Naive thymus-derived CD8-positive, alpha-beta T cell (primary cell): ENCODE measurements at places on chromosomes 6 and 20. TPM values are rescaled to one million over a fixed set of nuclear protein-coding genes. Genes with fewer than 3 reads are reported as not detected.

ENPP1 gene
- not detected for polyA plus RNA-seq

CYB5R4 gene
- polyA plus RNA-seq: 23.4 TPM

CALHM4 gene
- polyA plus RNA-seq: not detected

CDH4 gene
- 0.07 TPM for polyA plus RNA-seq

MUCL3 gene
- not detected for polyA plus RNA-seq

ADGB gene
- polyA plus RNA-seq: not detected

ID4 gene
- polyA plus RNA-seq: not detected

GRCh38 chr20:62267543-62267942 lies 29.2 kb downstream of the OSBPL2 start:
- DNase-seq: no peak
- peaks cover 56% of the 10 kb centered on the region for H3K36me3 ChIP-seq
- no peaks in the 10 kb centered on the region for H3K4me1 ChIP-seq
- no peaks in the 10 kb centered on the region for H3K27me3 ChIP-seq
- no peak overlapping the region for H3K27ac ChIP-seq
- no peak overlapping the region for H3K4me3 ChIP-seq

- H3K27me3 ChIP-seq: no peaks in the 10 kb centered on the region
- peak overlapping the region; percentile 80 for H3K4me3 ChIP-seq
- H3K36me3 ChIP-seq: peaks cover 2% of the 10 kb centered on the region
Observed at GRCh38 chr20:63955281-63955826, 862 bp downstream of the UCKL1 start.

DNA sequence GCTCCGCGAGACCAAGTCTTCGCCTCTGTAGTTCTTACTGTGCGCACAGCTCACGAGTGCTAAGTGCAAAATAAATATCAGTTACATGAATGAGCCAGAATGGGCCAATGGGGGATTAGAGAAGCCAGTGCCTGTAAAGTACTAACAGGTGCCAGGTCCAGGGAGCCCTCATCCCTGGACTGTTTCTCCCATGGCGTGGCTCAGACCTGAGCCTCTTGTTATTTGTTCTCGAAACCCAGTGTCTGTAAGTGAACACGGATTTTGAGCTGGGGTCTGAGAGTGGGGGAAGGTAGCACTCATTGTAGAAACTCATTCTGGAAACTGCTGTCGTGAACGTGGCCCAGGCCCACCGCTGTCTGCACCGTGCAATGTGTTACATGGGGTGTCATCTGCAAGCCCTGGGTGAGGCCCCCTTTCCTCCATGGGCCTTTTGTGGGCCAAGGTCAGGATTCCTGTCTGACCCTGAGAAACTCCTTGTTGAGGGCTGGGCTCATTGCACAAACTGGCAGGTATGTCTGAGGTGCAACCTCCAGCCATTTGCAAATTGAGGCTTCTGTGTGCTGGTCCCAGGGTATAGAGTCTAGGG lies 154.7 kb downstream of the SYCP2 start:
- DNase-seq: no peak
- H3K4me3 ChIP-seq: no peak overlapping the region
- peaks cover 4% of the 10 kb centered on the region for H3K27me3 ChIP-seq
- no peaks in the 10 kb centered on the region for H3K36me3 ChIP-seq

- H3K27ac ChIP-seq: no peak overlapping the region
- H3K36me3 ChIP-seq: no peaks in the 10 kb centered on the region
- DNase-seq: no peak
- H3K4me1 ChIP-seq: peaks cover 2% of the 10 kb centered on the region
- no peaks in the 10 kb centered on the region for H3K27me3 ChIP-seq
- no peak overlapping the region for H3K4me3 ChIP-seq
Observed at GRCh38 chr6:157596886-157597285, 215.9 kb downstream of the ZDHHC14 start.

- DNase-seq: no peak
- H3K27me3 ChIP-seq: peaks cover 3% of the 10 kb centered on the region
- no peak overlapping the region for H3K27ac ChIP-seq
- H3K36me3 ChIP-seq: no peaks in the 10 kb centered on the region
Observed at GRCh38 chr6:150761771-150762170, 103.7 kb upstream of the MTHFD1L start.

DNA sequence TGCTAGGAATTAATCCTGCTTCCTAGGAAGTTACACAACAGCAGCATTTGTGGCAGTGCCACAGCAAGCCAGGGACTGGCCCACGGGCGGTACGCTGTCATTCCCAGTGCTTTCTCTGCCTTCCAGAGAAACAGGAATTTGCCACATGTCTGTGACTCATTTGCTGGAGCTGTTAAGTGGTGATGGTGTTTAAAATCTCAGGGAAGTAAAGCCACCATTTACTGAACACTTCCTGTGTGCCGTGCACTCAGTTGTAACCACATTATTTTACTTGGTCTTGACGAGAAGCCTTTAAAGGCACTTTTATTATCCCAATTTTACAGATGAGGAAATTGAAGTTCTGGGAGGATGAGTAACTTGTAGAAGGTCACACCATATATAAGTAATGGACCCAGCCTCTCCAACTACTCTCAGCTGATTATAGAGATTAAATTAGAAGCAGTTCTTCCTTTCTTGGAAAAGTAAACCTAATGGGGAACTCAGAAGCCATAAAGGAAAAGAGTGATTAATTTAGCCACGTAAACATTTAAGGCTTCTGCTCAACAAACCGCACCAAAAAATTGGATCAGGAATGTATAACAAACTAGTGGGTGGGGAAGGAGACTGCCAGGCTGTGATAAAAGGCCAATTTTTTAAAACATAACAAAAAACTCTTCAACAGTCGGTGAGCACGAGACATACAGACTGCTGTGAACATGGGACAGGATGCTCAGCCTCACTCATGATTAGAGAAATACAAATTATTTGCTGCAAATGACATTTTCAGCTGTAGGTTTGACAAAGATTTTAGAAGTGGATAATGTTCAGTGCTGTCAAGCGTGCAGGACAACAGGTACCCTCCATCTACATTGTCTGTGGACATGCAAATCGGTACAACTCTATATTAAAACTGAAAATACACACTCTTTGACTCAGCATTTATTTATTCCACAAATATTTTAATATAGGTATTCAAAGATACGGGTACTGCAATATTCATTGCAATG lies 311.2 kb downstream of the NRN1 start:
- peaks cover 12% of the 10 kb centered on the region for H3K4me1 ChIP-seq
- H3K4me3 ChIP-seq: peak overlapping the region; percentile 52
- no peak for DNase-seq
- H3K27me3 ChIP-seq: no peaks in the 10 kb centered on the region

DNA sequence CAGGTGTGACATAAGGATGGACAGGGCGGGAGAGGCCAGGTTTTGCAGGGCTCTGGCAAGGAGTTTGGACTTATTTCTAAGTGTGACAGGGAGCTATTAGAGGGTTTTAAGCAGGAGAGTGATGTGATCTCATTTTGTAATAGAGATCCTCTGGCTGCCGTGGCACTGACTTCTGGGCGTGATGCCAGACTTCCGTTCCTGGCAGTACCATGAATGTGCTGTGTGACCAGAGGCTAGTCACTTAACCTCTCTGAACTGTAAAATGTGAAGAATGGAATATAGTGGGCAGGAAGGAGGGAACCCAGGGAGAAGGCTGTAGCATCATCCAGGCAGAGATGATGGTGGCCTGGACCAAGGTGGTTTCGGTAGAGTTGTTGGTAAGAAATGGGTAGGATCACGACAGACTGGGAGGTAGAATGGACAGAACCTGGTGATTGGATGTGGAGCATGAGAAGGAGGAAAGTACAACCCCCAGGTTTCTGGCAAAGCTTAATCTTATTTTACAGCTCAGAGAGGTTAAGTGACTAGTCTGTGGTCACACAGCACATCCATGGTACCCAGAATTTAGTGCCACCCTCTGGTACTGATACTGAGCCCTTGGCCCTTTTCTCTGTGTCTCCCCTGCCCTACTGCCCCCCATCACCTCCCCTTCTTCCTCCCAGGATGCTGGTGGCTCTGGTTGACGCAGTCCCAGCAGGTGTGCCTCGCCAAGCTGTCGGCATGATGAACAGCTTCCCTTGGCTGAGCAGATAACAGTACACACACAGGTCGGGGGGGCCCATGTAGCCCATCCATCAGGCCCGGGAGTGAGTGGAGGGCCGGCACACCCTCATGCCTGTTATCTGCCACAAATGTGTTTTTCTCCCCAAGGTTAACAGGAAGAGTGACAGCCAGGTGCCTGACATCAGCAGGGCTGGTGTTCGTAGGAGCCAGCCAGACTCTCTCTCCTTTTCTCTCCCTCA lies 52.9 kb upstream of the CTNNBL1 start:
- H3K4me3 ChIP-seq: no peak overlapping the region
- H3K27me3 ChIP-seq: peaks cover 68% of the 10 kb centered on the region
- no peak for DNase-seq
- H3K4me1 ChIP-seq: no peaks in the 10 kb centered on the region
- H3K36me3 ChIP-seq: no peaks in the 10 kb centered on the region
- no peak overlapping the region for H3K27ac ChIP-seq

GRCh38 chr6:116087437-116088027 lies 13.1 kb upstream of the NT5DC1 start:
- no peaks in the 10 kb centered on the region for H3K36me3 ChIP-seq
- peaks cover 6% of the 10 kb centered on the region for H3K27me3 ChIP-seq
- no peak for DNase-seq
- no peak overlapping the region for H3K27ac ChIP-seq

DNA sequence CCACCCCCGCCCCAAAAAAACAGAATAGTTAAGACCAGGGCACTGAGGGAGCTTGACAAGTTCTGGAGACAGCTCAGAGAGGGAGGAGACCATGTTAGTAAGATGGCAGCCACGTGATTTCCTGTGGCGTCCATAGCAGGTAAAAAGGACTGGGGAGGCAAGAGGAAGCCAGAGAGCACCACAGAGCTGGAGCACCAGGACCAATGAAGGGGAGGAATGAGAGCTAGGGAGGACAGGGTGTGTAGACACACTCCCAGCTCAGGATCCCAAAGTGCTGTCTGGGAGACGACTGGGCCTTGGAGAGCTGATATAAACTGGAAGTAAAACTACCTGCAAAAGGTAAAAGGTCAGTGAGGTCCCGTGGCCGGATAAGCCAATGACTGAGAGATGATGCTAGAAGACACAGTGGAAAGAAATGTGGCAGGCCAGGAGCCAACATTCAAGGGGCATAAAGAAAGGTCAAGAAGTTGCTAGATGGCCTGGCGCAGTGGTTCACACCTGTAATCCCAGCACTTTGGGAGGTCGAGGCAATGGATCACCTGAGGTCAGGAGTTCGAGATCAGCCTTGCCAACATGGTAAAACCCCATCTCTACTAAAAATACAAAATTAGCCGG lies 39.0 kb downstream of the SLC23A2 start:
- H3K4me1 ChIP-seq: peaks cover 21% of the 10 kb centered on the region
- H3K27ac ChIP-seq: peak overlapping the region; percentile 88
- H3K4me3 ChIP-seq: peak overlapping the region; percentile 25
- no peaks in the 10 kb centered on the region for H3K27me3 ChIP-seq

DNA sequence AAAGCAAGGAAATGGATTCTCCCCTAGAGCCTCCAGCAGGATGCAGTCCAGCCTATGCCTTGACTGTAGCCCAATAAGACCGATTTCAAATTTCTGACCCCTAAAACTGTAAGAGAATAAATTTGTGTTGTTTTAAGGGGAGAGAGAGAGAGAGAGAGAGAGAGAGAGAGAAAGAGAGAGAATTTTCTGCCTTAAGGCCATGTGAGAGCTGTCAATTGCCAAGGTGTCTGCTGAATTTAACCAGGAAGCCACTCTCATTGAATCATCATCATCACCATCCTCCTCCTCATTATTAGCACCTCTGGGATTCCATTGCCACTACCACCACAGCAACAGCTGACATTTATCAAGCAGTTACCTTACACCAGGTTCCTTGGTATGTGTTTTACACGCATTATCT lies 27.8 kb upstream of the TNFRSF21 start:
- H3K27ac ChIP-seq: no peak overlapping the region
- no peak for DNase-seq
- no peaks in the 10 kb centered on the region for H3K4me1 ChIP-seq
- H3K27me3 ChIP-seq: peaks cover 17% of the 10 kb centered on the region

- peaks cover 4% of the 10 kb centered on the region for H3K27me3 ChIP-seq
- H3K36me3 ChIP-seq: no peaks in the 10 kb centered on the region
- H3K4me3 ChIP-seq: no peak overlapping the region
- H3K4me1 ChIP-seq: no peaks in the 10 kb centered on the region
- H3K27ac ChIP-seq: no peak overlapping the region
Observed at GRCh38 chr6:2563635-2564034, 187.1 kb downstream of the MYLK4 start.

DNA sequence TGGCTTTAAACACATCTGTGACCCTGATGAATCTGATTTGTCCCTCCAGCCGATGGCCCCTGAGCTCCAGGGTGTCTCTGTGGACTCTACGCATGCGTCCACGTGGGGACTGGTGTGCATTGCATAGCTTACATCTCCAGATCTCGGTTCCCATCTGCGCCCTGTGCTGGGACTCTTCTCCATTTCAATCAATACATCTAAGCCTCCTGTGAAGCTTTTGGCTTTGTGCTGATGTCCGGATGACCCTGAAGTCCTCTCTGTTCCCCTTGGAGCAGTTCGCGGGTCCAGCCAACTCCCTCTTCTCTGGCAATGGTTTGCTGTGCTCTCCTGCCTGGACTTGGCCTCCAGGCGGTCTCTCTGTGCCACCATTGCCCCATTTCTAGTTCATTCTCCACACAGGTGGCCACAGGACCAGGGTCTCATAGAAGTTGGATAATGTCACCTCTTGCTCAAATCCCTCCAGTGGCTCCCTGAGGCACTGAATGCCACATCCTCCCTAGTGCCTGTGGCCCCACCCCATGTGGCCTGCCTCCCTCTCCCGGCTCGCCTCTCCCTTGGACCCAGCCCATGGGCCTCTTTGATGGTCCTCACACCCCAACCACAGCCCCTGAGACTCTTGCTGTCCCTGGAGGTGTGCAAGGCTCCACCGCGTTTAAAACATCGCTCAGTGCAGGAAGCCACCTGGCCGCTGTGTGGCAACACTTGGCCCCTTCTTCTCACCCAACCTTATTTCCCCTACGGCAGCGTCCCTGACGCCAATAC lies 155.4 kb downstream of the SYCP2 start:
- no peak overlapping the region for H3K4me3 ChIP-seq
- no peaks in the 10 kb centered on the region for H3K4me1 ChIP-seq
- no peak overlapping the region for H3K27ac ChIP-seq

DNA sequence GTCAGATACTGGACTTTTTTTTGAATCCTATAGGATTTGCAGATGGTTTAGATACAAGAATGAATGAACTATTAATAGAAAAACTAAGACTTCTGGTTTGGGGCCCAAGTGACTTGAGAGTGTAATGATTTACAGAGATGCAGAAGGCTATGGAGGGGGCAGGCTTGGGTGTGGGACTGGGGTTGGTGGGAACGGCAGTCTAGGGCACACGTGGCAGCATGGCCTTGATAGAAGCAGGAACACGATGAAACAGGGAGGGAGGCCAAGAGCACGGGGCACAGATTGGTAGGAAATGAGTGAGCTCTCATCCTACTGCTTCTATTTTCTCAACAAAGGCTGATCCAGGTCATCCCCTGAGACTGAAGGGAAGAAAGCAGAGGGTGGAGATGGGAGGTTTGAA lies 3.4 kb upstream of the UST start:
- H3K4me3 ChIP-seq: no peak overlapping the region
- no peaks in the 10 kb centered on the region for H3K36me3 ChIP-seq
- peaks cover 27% of the 10 kb centered on the region for H3K27me3 ChIP-seq
- no peak overlapping the region for H3K27ac ChIP-seq
- H3K4me1 ChIP-seq: peaks cover 16% of the 10 kb centered on the region
- DNase-seq: no peak

GRCh38 chr6:159151266-159151855 lies 17.8 kb upstream of the FNDC1 start:
- peaks cover 3% of the 10 kb centered on the region for H3K4me1 ChIP-seq
- H3K27me3 ChIP-seq: peaks cover 2% of the 10 kb centered on the region
- DNase-seq: peak; percentile 40
- H3K4me3 ChIP-seq: no peak overlapping the region
- no peak overlapping the region for H3K27ac ChIP-seq
